ENCODE measurements at places on chromosomes 12 and 14.

DNA sequence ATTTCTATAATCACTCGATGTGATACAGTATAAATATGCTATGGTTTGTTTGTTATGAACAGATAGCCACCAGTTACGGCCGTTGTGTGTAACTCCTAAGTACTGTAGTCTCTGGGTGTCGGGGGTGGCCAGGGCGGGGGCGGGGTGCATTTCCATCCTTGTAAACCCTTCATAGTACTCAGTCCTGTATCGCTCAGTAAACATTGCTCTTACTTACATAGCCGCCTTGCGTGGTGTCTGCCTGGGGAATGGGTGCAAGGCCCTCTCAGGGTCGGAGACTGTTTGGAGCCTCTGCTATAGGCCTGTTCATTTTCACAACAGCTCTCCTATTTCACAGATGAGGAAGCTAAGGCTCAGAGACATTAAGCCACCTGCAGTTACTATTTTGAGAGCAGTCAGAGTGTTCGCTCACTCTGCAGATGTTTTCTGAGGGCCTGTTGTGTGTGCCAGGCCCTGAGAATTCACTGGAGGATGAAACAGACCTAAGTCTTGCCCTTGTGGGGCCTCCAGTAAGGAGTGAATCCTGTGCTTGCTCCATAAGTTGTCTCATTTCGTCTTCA lies 42.5 kb downstream of the JDP2 start:
- DNase-seq = no peak

DNA sequence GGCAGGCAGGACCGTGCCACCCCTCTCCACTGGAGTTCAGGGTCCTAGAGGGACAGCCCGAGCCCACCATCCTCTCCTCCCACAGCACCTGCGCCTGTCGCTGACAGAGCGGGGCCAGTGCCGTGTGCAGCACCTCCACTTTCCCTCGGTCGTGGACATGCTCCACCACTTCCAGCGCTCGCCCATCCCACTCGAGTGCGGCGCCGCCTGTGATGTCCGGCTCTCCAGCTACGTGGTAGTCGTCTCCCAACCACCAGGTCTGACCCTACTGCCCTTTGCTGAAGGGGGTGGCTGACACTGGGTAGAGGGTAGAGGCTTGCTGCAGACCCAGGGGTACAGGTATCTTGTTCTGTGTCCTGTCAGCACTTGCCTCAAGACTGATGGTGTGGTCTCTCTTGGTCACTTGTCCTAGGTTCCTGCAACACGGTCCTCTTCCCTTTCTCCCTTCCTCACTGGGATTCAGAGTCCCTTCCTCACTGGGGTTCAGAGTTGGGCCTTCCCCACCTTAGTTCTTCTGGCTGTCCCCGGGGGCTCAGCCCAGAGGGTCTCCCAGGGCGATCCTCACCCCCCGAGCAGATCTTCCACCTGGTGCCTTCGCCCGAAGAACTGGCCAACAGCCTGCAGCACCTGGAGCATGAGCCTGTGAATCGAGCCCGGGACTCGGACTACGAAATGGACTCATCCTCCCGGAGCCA lies 42.0 kb downstream of the SH2B3 start:
- DNase-seq = no peak

GRCh38 chr14:92490239-92490959 lies 23.2 kb upstream of the RIN3 start:
- no peak for DNase-seq

DNA sequence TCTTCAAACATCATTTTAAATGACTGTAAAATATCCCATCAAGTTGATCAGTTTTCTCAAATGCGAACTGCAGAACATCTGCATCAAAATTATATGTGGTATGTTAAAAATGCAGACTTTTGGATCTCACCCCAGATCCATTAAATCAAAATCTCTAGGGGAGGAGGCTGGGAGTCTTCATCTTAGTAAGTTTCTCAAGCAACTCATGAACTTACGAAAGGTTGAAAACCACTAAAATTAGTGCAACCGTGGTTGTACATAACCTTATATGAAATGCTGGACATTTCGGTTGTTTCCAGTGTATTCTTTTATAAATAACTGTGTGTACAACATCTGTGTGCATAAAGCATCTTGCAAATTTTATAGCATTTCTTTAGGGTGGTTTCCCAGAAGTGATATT lies 39.2 kb downstream of the ZFP36L1 start:
- no peak for DNase-seq

DNA sequence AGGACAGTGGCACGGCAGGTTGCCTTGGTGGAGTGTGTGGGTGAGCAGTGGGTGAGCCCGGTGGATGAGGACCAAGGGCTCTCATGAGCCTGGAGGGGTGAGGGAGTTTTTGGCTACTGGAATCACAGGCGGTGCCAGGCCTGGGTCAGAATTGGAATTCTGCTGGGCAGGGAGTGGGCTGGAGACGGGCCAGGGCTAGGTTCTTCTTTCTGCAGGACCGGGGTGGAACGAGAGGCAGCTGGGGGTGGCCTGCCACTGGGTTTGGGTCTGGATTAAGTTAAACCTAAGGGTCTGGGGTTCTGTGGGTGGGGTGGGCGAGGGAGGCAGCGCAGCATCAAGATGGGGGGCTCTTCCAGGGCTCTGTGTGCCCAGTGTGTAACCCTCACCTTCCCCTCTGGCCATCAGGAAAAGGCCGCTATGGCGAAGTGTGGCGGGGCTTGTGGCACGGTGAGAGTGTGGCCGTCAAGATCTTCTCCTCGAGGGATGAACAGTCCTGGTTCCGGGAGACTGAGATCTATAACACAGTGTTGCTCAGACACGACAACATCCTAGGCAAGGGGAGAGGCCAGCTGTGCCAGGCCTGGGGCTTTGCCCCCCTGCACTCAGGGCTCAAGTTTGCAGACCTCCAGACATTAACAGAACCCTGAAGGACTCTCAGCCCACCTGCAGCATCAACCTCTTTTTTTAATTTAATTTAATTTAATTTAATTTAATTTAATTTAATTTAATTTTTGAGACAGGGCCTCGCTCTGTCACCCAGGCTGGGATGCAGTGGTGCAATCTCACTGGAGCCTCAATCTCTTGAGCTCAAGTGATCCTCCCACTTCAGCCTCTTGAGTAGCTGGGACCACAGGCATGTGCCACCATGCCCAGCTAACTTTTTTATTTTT lies 7.0 kb downstream of the ACVRL1 start:
- no peak for DNase-seq

- DNase-seq = no peak
Measured at GRCh38 chr12:34264110-34264509, 241.8 kb downstream of the ALG10 start.

- no peak for DNase-seq
Measured at GRCh38 chr12:31021181-31021580, 52.5 kb upstream of the DDX11 start.

Data from small intestine (tissue), 16 donors.